ENCODE measurements at places on chromosomes 6 and 20.

GRCh38 chr6:73691512-73691911 lies 4.5 kb upstream of the CD109 start:
- no peak for DNase-seq

DNA sequence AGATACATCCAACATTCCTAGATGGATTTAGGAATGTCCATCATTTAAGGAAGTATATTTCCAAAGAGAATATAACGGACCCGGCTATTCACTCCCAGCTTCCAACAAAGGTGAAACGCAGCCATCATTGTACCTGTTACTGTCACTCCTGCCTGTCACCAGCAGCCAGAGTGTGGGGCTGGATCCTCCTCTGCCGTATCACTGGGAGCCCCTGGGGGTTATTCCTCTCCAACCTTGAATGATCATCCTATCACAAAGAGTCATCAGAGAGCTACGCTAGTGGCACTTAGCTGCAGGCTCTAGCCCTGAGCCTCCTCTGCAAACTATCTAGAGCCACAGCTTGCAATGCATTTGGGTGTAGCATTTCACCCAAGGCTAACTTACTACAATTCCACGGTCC lies 73.6 kb upstream of the NHSL1 start:
- DNase-seq: no peak

DNA sequence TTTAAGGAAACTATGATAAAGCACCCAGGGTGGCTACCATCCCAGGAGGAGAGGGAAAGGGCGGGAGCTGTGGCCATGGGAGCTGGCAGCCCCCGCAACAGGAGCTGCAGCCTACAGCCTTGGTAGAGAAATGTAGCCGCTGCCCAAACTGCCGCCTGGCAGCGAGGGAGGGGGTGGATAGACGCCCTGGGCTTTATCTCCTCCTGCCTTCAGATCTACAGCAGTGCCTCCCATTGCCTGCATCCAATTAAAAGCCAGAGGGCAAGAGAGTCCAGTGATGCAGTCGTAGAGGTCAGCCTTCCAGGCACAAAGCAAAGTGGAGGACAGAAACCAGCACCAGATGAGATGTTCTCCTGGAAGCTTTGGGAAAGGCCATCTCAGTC lies 35.0 kb upstream of the ZFAND3 start:
- DNase-seq: no peak

DNA sequence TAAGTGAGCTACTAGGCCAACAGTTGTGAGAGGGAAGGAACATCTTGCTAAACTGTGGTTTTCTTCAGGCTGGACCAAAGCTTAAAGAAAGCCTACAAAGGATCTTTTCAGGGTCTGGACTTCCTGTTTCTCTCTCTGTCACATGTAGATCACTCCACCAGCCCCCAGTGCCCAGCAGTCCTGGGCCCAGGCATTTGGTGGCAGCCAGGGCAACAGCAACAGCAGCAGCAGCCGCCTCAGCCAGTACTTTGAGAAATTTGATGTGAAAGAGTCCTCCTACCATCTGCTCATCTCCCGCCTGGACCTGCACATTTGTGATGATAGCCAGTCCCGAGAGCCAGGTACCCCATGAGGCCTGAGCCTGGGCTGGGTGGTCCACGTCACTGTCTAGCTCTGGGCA lies 44.1 kb downstream of the BLTP3A start:
- DNase-seq: no peak

DNA sequence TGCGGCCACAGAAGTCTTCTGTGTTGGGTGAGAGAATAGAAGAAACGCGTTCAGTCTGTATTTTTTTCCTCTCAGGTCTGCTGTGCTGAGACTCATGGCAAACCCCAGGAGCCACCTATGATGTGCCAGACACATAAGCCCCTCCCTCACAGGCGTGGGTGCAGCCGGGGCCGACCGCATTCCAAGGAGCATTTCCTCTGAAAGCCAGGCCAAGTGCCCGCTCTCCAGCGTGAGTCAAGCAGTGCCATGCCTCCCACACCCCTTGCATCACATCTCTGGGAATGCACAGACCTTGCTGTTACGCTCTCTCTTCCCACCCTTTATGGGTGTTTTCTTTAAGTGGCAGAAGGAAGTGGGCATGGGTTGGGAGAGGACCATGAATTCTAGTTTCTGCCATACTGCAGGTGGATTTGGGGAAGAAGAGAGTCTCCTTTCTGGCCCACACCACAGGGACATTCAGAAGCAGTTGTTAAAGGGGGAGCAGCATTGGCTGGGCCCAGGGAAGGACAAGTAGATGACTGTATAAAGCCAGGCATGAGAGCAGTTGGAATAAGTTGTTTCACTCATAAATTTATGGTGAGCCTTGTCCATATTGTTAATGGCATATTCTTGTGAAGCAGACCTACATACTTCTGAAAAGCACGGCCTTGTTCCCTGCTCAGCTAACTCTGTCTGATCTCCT lies 37.1 kb upstream of the TFAP2A start:
- no peak for DNase-seq

GRCh38 chr6:6891949-6892461 lies 215.8 kb upstream of the RREB1 start:
- no peak for DNase-seq

DNA sequence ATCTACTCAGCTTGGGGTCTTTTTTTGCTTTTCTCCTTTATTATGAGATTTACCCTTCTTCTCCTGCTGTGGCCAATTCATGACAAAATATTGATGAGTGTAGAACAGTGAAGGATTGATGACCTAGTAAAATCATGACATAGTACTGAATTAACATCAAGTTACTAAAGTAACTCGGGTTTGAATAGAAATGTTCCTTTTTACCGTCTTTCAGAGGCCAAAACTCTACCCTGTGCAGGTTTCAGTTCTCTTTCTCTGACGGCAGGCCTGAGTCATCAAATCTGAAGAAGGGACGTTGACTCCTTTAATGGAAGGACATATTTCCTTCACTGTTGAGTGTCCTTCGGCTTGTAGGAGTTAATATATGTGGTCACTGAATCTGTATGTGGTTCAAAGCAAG lies 80.7 kb downstream of the RREB1 start:
- no peak for DNase-seq

- no peak for DNase-seq
Measured at GRCh38 chr20:16129411-16129810, 443.8 kb downstream of the KIF16B start.

DNA sequence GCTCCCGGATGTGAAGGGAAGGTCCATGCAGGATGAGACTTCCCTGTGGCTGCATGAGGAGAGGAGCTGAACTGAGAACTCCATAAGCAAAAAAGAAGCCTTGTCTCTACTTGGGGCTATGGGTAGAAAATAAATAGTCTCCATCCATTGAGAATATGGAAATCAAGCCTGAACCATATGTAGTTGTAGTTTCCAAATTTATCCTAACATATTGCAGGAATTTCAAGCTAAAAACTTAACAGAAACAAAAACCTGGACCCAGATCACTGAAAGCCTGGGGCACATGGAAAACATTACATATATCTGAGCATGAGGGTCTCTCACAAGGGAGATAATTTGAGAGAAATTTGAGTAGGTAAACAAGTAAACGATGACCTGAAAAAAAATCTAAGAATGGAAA lies 94.9 kb upstream of the C6orf118 start:
- DNase-seq: no peak

- DNase-seq: no peak
Measured at GRCh38 chr6:41846666-41847237, 48.4 kb downstream of the USP49 start.

DNA sequence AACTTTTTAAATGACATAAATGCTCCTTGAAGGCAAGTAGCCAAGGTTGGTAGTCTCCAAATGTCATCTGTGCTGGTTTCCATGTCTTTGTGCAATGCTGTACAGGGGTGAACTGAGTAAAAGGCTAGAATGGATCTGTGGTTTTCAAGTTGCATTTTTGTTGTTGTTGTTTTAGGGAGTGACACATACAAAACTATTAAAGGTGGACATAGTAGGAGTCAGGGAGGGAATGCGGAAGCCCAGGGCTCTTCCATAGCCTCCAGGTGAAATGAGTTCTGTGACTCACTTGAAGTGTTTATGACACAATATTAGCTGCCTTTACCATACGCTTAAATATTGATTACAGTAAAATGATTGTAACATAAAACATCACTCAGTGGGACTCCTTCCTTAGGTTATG lies 22.5 kb upstream of the QKI start:
- no peak for DNase-seq

DNA sequence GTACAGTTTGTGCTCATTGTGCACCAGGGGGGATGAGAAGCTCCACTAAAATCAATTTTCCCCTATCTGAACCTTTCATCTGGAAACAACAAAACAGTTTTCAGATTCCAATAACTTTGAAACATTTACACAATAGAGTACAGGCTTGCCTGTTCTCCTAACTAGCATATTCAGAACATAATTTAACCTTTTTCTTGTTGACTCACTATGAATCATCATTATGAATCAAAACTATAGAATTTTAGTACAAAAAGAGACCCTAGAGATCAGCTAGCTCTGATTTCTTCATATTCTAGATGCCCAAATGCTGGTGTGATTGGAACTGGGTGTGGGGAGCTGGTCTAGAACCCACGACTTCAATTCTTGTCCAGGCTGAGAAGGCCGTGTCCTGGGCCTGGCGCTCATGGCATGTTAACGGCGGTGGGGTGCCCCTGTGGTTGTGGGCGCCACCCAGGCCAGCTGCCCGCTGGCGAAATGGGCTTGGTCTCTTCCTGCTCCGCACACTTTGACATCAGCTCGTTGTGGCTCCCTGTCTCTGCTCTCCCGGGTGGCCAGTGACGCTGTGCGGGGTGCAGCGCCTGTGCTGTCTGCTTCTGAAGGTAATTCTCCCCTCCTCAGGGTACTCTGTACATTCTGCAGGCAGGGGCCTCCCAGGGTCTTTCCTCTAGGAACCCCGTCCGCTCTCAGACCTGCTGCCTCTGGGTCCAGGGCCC lies 29.9 kb upstream of the AGPAT4 start:
- no peak for DNase-seq
